ENCODE measurements at places on chromosomes 1 and 21. TPM values are rescaled to one million over a fixed set of nuclear protein-coding genes. Genes with fewer than 3 reads are reported as not detected.

Gene BATF3
- 3.0 TPM for polyA plus RNA-seq

Gene SLAMF7
- 5.8 TPM for polyA plus RNA-seq

Gene CHTOP
- 99.4 TPM for polyA plus RNA-seq

Gene RCAN1
- 41.1 TPM for polyA plus RNA-seq

Gene LIN28A
- polyA plus RNA-seq = 0.03 TPM

Gene MATN1
- polyA plus RNA-seq = 0.30 TPM

Gene PLEKHG5
- 17.2 TPM for polyA plus RNA-seq

Gene JAM2
- 11.3 TPM for polyA plus RNA-seq

Gene RPE65
- polyA plus RNA-seq = 1.2 TPM

Gene PCP4L1
- 9.4 TPM for polyA plus RNA-seq
